ENCODE measurements at places on chromosomes 13 and 19. TPM values are rescaled to one million over a fixed set of nuclear protein-coding genes. Genes with fewer than 3 reads are reported as not detected.

The SIGLEC5 gene
- polyA plus RNA-seq: not detected

The RPL21 gene
- 7,235 TPM for polyA plus RNA-seq

The BBC3 gene
- 5.1 TPM for polyA plus RNA-seq

The CXCL17 gene
- 0.25 TPM for polyA plus RNA-seq

The MCF2L gene
- polyA plus RNA-seq: 1.7 TPM

The LGALS4 gene
- polyA plus RNA-seq: not detected

The EFNB2 gene
- polyA plus RNA-seq: 0.10 TPM

The ADAT3 gene
- 7.4 TPM for polyA plus RNA-seq

The SIPA1L3 gene
- 13.6 TPM for polyA plus RNA-seq

The POLR1G gene
- polyA plus RNA-seq: 2.2 TPM

The SBK2 gene
- polyA plus RNA-seq: not detected

The GRIN2D gene
- polyA plus RNA-seq: not detected

The LACC1 gene
- polyA plus RNA-seq: 2.0 TPM

The RDH8 gene
- polyA plus RNA-seq: not detected

The C19orf73 gene
- polyA plus RNA-seq: 2.6 TPM

The NLRP9 gene
- polyA plus RNA-seq: not detected

The PSG6 gene
- polyA plus RNA-seq: not detected

The HNRNPA1L2 gene
- 17.0 TPM for polyA plus RNA-seq

The AKAP11 gene
- 6.1 TPM for polyA plus RNA-seq

The FGF22 gene
- polyA plus RNA-seq: not detected

The SHC2 gene
- not detected for polyA plus RNA-seq

The GJB6 gene
- not detected for polyA plus RNA-seq

The ATP7B gene
- not detected for polyA plus RNA-seq

The LIG1 gene
- 30.1 TPM for polyA plus RNA-seq

The CYP2A7 gene
- polyA plus RNA-seq: not detected
